Endodermal cell (in vitro differentiated cells): ENCODE measurements at places on chromosomes 2 and 18. TPM values are rescaled to one million over a fixed set of nuclear protein-coding genes. Genes with fewer than 3 reads are reported as not detected.
A peak's percentile ranks its signal among the peaks of the same experiment; 100 is the strongest.

- no peaks in the 10 kb centered on the region for H3K36me3 ChIP-seq
- peaks cover 14% of the 10 kb centered on the region for H3K4me1 ChIP-seq
Observed at GRCh38 chr2:236049981-236050380, 118.2 kb downstream of the GBX2 start.

DNA sequence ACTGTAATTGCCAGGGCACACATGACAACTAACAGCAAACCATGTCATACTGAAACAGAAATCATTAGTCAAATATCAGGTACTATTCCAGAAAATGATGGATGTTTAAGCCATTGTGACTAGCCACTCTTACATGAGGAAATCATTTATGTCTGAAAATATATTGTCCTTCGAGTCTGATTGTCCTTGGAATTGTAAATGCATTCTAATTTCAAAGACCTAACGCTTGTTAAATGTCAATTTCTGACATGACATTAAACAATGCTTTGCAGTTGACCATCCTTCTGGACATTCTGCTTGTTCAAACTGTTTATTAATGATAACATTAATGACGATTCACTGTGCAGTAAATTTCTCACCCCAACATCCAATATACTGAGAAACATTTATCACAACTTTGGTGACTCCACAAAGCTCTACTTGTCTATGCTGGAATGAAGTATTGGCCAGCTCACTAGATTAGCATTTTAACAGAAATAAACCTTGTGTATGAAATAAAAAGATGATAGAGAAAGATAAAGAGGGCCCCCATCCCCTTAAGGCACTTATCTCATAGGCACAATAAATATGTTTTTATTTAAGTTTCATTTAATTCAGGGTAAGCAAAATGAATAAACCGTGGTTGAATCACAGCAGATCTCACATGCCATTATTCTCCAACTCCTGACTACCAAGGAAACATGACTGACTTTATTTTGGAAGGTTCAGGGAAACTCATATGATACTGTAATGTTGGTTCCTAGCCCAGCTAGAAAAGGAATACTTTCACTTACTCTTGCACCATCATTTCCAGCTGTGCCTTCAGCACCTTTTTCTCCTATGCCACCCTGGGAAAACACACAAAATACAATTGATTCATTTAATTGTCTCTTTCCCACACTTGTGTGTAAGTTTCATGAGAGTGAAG is 82.3 kb downstream of the COL3A1 start:
- no peaks in the 10 kb centered on the region for H3K27me3 ChIP-seq
- H3K4me1 ChIP-seq = no peaks in the 10 kb centered on the region
- no peak overlapping the region for H3K4me3 ChIP-seq
- DNase-seq = no peak
- peaks cover 87% of the 10 kb centered on the region for H3K36me3 ChIP-seq
- H3K27ac ChIP-seq = no peak overlapping the region

GRCh38 chr2:230974096-230974913 is 21.6 kb upstream of the SPATA3 start:
- DNase-seq = peak; percentile 38
- H3K4me1 ChIP-seq = peaks cover 6% of the 10 kb centered on the region
- no peaks in the 10 kb centered on the region for H3K27me3 ChIP-seq
- H3K36me3 ChIP-seq = no peaks in the 10 kb centered on the region
- H3K27ac ChIP-seq = no peak overlapping the region
- no peak overlapping the region for H3K4me3 ChIP-seq

- H3K4me1 ChIP-seq = no peaks in the 10 kb centered on the region
- no peaks in the 10 kb centered on the region for H3K27me3 ChIP-seq
- no peaks in the 10 kb centered on the region for H3K36me3 ChIP-seq
- H3K4me3 ChIP-seq = no peak overlapping the region
Observed at GRCh38 chr18:29034113-29034856, 857.4 kb upstream of the CDH2 start.

The RAX gene
- 0.18 to 5.3 TPM (median 0.63 TPM) in 3 replicates for total RNA-seq
